Stimulated activated CD8-positive, alpha-beta memory T cell treated with anti-CD3 and anti-CD28 coated beads, Interleukin-7, amount 100 ng/mL, for 24 hours (primary cell): ENCODE measurements at places on chromosomes 1 and 21.

DNA sequence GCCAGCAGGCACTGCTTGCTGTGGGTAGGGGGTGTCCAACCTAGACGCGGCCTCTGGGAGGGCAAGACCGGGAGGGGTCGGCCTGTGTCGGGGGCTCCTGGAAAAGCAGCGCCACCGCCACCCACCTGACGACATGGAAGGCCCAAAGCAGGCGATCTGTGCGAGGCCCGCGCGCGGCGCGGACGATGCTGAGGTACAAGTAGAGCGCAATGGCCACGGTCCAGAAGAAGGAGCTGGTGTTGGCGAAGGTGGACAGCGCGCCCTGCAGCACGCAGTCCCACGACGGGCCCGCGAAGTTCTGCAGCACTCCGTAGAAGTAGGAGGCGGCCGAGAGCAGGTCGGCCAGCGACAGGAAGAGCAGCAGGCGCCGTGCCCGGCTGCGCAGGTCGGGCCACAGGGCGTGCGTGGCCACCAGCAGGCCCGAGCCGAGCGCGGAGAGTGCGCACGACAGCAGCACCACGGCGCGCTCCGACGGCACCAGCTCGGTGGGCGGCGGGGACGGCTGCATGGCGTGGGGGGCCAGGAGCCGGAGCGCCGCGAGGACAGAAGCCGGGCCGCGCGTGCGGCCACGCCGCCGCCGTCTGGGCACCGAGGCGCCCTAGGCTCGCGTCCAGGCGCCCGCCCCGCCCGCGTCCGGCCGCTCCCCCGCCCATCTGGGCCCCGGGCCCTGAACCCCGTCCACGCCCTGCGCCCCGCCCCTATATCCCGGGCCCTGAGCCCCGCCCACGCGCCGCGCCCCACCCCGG, at the start of gene GPR157:
TSS of gene GPR157 (minus strand) at position 583 of the 746 bp plus-strand sequence. CDS start at position 508, 75 bp downstream.
- peak; percentile 62 for DNase-seq

DNA sequence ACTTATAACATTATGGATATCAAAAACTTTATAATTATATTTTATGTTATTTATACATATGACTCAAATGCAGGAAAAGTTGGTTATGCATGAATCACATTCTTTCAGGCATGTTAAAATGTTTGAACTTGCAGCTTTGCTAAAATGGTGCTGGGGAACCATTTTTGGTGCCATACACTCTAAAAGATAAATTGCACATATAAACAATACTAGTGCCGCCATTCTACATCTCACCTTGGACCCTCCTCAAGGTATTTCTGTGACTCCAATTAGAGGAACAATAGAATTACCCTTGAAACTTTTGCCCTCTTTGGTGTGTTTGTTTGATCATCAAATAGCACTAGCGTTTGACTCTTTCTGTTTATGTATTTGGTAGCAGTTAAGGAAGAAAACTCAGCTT, 997 bp downstream of the PRKACB start:
- DNase-seq: no peak

GRCh38 chr1:214843281-214843680, 239.3 kb upstream of the KCNK2 start:
- no peak for DNase-seq

DNA sequence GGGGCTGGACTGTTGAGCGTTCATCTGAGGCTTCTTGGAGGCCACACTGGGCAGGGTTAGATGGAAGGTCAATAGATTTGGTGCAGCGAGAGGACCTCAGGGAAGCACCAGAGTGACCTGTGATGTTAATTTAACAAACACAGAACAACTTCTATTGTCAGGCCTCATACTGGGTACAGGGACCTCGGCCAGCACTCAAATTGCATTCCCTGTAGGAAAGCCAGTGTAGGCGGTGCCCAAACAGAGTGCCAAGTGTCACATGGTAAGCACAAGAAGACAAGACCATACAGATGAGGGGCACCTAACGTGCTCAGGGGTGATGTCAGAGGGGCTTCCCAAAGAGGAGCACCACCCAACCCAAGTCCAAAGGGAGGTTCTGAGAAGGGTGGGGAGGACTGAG, 1.3 kb downstream of the TMEM269 start:
- DNase-seq: no peak

- DNase-seq: no peak
These were observed 60.3 kb downstream of the TBX19 start for GRCh38 chr1:168340781-168341482.

GRCh38 chr1:85584264-85584781, 3.8 kb downstream of the CCN1 start:
- DNase-seq: no peak

GRCh38 chr21:38740090-38740489, 65.6 kb upstream of the ETS2 start:
- no peak for DNase-seq

- no peak for DNase-seq
These were observed 18.9 kb upstream of the LRP8 start for GRCh38 chr1:53346814-53347176.

DNA sequence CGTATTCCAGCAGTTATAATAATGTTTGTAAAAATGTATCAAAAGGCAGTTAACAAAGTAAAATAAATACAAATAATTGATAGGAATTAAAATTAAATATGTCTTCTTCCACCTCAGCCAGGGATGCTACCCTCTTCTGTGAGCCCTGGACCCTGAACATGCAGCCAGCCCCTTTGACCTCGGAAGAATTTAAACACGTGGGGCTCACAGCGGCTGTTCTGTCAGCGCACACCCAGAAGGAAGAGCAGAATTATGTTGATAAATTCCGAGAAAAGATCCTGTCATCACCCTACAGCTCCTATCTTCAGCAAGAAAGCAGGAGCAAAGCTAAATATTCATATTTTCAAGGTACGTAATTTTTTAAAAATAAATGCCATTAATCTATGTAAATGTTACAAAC, 26.5 kb downstream of the UTS2 start:
- no peak for DNase-seq
